ENCODE measurements at places on chromosomes 5 and 9.

DNA sequence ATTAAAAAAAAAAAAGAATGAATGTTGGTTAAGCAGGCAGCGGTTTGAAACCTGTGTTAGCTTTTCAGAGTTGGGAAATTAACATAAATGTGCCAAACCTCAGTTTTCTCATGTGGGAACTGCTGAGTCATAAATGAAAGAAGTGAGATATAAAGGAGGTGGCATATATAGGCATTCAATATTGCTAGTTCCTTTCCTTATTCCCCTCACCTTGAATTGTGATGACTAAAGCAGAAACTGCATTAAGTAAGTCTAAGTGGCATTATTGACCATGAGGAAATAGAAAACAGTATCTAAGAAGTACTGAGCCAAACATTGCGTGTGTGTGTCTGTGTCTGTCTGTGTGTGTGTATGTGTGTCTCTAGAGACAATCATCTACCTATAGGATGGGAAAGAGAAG lies 691.2 kb downstream of the TLR4 start:
- no peak for DNase-seq

DNA sequence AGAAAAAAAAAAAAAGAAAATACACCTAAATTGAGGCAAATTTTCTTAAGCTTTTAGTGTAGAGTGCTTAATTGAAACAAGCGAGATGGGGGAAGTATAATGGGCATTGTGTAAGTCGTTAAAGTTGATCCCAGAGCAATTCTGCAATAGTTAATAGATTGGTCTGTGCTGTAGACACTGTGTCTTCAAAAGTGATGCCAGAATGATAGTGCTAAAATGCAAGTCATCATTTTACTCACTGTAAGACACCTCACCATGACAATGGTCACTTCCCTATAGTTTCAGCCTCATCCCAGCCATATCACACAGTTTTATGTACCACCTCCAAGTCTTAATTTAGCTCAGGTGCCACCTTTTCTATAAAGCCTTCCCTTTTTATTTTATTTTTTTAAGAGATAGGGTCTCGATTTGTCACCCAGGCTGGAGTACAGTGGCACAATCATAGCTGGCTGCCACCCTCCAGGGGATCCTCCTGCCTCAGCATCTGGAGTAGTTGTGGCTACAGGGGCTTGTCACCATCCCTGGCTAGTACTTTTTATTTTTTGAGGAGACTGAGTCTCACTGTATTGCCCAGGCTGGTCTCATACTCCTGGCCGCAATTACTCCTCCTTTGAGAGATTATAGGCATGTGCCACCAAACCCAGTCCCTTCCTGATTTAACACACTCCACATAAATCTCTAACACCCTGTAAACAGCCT lies 6.2 kb downstream of the COX7C start:
- no peak for DNase-seq

GRCh38 chr5:33944543-33945132 lies 8.5 kb downstream of the RXFP3 start:
- no peak for DNase-seq

DNA sequence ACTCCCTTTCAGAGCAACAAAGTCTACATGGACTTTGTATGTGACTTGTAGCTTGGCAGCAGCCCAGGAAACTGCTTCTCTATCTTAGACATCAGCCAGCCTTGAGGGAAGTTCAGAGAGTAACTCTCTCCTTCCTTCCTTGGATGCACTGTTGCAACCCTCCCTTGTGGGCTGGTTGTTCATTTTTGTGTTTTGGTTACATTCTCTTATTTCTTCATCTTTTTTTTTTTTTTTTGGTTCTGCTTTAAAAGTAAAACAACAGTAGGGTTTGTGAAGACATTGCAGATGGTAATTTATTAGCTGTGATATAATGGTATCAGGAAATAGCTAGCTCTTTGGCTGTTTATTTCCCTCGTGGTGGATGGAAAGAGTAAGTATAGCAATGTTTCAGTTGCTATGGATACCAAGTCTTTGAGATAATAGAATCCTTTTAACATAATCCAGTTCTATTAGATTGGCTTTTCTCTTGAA lies 97.9 kb upstream of the MAMDC2 start:
- no peak for DNase-seq

GRCh38 chr5:149930749-149931574 lies 13.6 kb downstream of the PDE6A start:
- no peak for DNase-seq

GRCh38 chr5:177309351-177310191 lies 2.1 kb downstream of the MXD3 start:
- DNase-seq = no peak

- DNase-seq = no peak
These were observed 34.6 kb downstream of the MARVELD2 start for GRCh38 chr5:69449511-69449910.

GRCh38 chr9:34321451-34321850 lies 7.6 kb downstream of the KIF24 start:
- no peak for DNase-seq

DNA sequence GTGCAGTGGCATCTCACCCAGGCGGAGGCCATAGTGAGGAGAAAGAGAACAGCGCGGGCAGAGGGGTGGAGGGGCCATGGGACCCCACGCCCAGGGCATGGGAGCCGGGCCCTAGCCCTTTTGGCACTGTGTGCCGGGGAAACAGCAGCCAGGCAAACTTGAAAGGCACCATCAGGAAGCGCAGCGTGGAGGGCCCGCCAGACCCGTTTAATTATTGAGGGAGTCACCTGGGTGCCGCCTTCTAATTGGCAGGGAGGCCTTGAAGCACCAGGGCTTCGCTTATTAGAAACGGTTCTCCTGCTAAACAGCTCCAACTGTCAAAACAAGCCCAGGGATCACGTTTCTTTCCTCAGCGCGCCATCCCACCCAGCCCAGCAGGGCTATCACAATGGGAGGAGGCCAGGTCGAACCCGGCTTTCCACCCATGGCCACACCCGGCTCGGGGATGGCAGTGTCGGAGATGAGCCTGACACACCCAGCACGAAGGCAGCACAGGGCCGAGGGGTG lies 104.6 kb upstream of the SARDH start:
- DNase-seq = no peak

GRCh38 chr5:145980259-145980658 lies 43.9 kb downstream of the SH3RF2 start:
- DNase-seq = no peak

GRCh38 chr9:131149688-131150053 lies 24.3 kb downstream of the NUP214 start:
- no peak for DNase-seq

GRCh38 chr5:23626961-23627360 lies 119.6 kb downstream of the PRDM9 start:
- DNase-seq = no peak

DNA sequence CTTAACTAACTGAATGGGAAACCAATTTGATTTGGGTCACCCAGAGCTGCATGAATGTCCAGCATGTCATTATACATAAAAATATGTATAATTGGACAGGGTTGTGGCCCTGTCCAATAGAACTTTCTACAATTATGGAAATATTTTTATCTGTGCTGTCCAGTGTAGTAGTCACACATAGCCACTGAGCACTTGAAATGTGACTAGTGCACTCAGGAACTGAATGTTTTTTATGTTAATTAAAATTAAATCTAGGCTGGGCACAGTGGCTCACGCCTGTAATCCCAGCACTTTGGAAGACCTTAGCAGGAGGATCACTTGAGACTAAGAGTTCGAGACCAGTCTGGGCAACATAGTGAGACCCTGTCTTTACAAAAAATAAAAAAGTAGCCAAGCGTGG lies 18.6 kb downstream of the GARNL3 start:
- DNase-seq = no peak

- no peak for DNase-seq
These were observed 207.0 kb downstream of the MEF2C start for GRCh38 chr5:88675708-88676636.

GRCh38 chr9:126952205-126952977 lies 37.8 kb downstream of the RALGPS1 start:
- no peak for DNase-seq

GRCh38 chr5:127615916-127616315 lies 33.0 kb upstream of the CTXN3 start:
- DNase-seq = no peak

DNA sequence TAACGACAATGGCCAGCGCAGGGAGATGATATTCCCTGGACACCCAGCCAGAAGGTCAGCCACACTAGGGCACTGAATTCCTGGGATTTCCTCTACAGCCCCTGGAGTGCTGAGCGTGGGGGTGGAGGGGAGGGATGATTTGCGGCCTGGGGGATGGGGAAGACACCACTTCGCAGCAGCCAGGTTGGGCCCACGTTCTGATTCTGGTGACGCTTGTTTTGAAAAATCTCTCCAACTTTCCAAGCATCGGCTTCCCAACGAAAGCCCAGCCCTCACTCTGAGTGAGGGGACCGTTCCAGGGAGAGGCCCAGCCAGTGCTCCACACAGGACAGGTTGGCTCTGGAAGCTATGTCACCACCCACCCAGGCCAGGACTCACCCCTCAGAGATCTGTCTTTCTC lies 5.4 kb downstream of the GFPT2 start:
- DNase-seq = no peak

DNA sequence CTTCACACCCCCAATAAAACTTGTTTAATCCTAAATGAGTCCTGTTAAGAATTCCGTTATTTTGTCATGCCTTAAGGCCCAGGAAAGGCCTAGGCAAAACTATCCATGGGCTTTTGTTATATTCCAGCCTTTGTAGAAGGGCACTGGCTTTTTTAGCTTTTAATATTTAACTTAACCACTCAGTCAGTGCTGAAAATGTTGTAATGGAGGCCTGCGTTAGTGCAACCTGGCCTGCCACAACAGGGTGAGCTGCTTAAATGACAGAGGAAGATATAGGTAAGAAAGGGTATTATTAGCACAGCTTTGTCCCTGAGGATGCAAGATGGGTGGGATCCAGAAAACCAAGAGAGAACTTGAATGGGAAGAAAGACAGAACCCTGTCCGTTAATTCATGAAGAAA lies 40.2 kb upstream of the PCAT7 start:
- no peak for DNase-seq

Data from esophagus squamous epithelium (tissue), 5 donors.